Effector memory CD4-positive, alpha-beta T cell (primary cell): ENCODE measurements at places on chromosomes 1 and 21.

- DNase-seq = no peak
Measured at GRCh38 chr1:32622806-32623681, 27.3 kb downstream of the ZBTB8OS start.

DNA sequence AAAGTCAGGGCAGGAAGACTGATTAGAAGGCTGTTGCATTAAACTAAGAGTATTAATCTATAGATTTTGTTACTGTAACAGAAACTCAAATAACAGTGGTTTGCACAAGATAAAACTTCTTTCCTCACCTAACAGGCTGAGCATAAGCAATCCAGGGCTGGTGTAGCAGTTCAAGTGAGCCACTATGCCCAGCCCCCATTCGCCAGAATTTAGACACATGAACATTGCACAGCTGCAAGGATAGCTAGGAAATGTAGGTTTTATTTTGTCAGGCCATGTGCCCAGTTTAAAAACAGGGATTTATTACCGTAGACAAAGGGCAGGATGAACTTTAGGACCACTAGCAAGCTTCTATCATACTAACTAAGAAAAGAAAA is 19.5 kb upstream of the DOCK7 start:
- DNase-seq = no peak

GRCh38 chr21:44616591-44616926 is 4.7 kb downstream of the KRTAP10-8 start:
- DNase-seq = no peak

GRCh38 chr1:64598100-64598571 is 128.2 kb downstream of the CACHD1 start:
- no peak for DNase-seq

DNA sequence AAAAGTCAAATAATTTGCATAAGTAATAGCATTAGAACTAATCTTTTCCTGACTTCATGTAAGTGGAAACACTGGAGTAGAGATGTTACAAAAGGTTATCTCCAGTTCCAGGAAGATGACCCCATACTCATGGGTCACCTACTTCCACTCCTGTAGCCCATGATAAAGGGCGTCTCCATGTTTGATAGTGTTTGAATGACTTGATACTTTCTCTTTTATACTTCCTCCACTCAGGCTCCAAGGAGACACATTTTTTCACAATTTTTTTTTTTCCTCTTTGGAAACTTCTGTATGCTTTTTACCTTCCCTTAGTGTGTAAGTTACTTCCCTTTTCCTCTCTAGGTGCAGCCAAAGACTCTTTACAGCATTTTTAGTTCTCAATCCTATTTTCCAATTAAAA is 382.1 kb upstream of the B3GALT2 start:
- DNase-seq = no peak

- DNase-seq = peak; percentile 11
Measured at GRCh38 chr21:43884012-43884860, 19.2 kb downstream of the AGPAT3 start.

GRCh38 chr1:201253906-201254624 is 29.2 kb upstream of the PKP1 start:
- DNase-seq = no peak

DNA sequence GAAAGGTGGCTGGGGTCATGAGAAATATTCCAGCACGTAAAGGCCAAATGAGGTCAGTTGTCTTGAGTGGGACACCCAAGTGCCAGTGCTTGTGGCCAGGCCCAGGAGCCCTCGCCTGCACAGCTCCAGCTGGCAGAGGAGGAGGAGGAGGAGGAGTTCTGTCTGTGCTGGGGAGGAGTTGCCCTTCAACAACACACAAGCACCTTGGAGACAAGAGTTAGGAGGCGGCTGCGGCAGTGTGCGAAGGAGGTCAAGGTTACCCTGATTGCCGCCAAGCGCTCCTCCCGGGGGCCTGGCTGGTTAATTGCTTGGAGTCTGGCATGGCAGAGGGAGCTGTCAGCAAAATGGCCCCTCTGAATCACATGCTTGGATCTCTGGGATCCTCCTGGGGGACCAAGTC is 45.1 kb downstream of the GRIK3 start:
- no peak for DNase-seq

DNA sequence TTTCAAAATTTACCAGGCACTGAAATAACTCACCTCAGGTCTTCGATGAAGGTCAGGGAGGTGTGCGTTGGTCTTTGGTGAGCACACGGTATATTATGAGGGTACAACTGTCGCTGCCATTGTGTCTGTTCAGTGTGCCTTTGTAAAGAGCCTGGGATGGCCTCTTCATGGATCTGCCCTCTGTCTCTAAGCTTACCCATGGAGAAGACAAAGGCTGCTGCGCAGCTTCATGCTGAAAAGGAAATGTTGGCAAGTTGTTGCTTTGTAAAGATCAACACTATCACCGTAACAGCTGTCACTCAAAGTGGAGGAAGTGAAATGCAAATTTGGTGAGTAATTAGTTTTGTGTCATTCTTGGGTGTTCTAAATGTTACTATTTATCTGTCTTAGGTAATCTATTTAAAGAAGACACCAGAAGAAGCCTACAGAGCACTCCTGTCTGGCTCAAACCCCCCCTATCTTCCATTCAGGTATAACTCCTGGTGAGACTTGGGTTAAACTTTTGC is 71.6 kb downstream of the CDC14A start:
- peak; percentile 23 for DNase-seq

DNA sequence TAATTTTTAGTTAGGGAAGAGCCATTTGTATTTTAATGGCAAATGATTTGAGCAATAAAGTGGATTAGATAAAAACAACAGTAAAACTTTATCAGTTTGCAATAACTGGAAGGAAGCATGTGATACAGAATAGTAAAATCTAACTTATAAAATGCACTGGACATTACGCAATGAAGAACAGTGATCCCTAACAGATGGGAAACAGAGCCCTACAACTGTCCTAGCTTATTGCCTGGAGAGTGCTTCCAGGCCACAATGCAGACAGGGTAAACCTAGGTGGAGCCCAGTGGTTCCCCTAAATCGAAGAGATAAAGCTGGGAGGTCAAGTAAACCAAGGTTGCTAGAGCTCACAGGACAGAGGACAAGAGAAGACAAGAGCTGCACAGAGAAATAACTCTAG is 7.0 kb downstream of the OMA1 start:
- no peak for DNase-seq

DNA sequence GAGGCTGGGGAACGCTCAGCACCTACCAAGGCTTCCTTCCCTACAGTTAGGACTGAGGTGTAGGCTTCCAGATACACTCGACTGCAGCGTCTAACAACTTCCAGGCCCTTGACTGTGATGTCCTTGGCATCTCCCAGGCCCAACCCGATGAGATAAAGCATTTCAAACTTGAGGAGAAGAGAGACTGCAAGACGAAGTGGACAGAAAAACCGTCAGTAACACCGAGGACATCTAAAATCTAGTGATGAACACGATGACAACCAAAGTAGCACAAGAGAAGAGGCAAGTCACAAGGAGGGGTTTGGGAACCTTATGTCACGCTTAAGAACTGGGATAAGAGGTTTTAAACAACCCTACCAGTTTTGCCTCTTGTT is 314 bp downstream of the DPH5 start:
- peak; percentile 2 for DNase-seq

GRCh38 chr1:195981448-195982139 is 626.6 kb downstream of the KCNT2 start:
- DNase-seq = no peak

- DNase-seq = no peak
Measured at GRCh38 chr1:193694741-193695140, 508.3 kb upstream of the B3GALT2 start.

- DNase-seq = no peak
Measured at GRCh38 chr21:34536820-34537219, 24.8 kb upstream of the KCNE1 start.

DNA sequence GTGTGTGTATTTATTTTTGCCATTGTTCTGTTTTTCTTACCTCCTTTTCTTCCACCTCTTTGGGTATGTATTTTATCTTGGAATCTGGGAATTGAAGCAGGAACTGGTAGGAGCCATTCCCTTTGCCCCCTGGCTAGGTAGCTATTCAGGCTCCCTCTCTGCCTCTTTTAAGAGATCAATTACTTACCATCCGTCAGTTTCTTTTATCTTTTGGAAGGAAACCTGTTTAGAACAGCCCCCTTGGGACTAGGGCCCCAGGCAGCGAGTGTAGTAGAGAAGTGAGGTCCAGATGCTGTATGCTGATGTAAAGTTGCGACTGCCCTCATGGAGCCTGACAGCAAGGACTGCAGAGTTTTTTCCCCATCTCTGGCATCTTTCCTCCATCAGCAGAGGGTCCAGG is 41.6 kb downstream of the KIRREL1 start:
- no peak for DNase-seq

GRCh38 chr21:38542263-38542662 is 44.0 kb upstream of the ERG start:
- no peak for DNase-seq

DNA sequence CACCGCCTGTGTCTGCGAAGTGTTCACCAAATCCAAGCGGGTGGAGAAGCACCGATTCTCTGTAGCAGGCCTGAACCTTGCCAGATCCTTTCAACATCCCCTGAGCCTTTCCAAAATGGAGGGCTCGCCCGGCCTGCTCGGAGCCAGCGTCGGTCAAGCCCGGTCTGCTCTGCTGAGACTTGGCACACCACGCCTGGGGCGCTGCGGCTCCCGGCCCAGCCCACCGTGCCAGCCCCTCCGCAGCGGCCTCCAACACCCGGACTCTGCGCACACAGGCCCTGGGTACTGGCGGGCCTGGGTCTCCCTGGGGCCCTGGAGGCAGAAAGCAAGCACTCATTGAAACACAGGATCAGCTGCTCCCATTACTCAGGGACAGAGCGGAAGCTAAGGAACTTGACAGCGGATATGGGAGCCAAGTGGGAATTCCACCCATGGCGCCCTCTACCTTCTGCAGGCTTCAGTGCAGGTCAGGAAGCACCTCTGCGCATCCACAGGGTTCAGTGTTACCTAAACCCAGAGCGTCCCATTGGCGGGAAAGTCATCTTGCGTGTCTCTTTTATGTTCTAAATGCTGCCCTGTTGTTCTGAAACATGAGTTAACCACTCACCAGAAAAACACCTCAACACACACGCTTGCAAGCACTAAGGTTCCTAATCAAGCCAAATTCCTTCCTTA is 159.9 kb downstream of the ZBTB18 start:
- no peak for DNase-seq

DNA sequence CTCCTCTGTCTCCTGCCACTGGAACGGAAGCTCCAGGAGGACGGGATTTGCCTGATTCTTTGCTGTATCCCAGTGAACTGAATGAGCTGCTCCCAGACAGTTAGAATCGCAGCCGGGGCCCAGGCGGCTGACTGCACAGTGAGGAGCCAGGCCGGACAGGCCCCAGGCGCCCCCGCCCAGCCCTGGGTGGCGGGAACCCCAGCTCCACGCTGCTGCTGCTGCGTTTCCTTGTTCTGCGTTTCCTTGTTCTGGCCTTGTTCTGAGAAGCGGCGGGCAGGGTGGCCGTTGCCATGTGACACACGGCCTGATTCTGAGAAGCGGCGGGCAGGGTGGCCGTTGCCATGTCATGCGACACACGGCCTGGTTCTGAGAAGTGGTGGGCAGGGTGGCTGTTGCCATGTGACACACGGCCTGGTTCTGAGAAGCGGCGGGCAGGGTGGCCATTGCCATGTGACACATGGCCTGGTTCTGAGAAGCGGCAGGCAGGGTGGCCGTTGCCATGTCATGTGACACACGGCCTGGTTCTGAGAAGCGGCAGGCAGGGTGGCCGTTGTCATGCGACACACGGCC is 56.2 kb downstream of the SLC37A1 start:
- DNase-seq = no peak

- DNase-seq = no peak
Measured at GRCh38 chr1:230280054-230280795, 145.9 kb downstream of the PGBD5 start.

GRCh38 chr1:7076572-7076971 is 291.3 kb downstream of the CAMTA1 start:
- DNase-seq = no peak

GRCh38 chr1:149844650-149845255 is 54.6 kb upstream of the BOLA1 start:
- DNase-seq = no peak

DNA sequence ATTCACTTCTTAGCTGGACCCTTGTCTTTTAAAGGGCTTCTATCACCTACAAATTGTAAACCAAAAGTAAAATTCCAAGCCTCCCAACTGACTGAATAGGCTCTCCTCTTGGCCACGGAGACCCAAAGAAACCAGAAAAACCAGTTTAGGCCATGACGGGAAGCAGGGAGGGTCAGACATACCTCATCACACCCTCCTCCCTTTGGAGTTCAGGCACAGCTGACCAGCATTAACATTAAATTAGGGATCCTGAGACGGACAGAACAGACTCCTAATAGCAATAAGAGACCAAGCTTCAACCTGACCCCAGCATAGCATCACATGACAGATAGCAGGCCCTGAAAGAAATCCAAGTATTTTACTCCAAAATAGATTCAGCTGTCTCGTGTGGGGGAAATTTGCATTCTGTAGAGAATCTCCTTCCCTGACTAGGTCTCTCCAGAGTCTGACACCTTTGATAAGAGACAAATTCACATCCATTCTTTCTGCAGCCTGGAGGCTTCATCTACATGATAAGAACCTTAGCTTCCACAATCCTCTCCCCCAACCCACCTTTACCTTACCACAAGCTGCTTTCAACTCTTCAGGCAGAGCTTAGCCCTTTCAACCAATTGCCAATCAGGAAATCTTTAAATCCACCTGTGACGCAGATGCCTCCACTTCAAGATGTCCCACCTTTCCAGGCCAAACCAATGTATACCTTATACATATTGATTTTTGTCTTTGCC is 177.1 kb upstream of the RAB4A start:
- no peak for DNase-seq

DNA sequence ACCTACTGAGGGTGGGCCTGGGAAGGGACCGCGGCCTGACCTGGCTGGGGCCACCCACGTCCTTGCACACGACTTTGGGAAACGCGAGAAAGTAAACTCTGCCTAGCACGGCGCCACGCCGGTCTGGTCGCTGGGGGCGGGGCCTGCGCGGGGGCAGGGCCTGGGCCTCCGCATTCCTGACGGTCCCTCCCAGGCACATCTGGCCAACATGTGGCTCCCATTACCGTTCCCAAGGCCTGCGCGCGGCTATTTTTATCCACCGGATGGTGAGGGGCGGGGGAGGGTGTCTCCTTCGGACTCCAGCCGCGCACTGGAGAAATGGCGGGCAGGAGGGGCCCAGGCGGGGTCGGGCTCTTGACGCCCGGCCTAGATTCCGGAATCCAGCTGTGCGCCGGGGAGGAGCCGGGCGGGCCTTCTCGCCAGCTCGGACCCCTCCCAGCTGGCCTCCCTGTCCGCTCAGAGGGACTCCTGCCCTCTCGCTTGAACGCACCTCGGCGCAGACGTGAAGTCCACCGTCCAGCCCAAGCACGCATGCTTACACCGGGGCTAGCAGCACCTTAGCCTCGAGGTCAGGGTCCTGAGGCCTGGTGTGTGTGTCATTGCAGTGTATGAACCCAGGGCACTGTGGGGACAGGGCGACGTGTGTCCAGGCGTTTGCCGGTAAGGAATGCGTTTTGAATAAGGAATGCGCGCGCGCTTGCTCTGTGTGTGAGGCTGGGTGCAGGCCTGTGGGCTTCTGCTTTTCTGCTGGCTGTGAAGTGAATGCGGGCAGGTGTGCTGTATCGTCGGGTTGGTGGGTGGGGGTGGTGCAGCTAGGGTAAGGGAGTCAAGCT is 2.1 kb downstream of the EVA1B start:
- no peak for DNase-seq

GRCh38 chr1:94609619-94610018 is 68.1 kb upstream of the F3 start:
- no peak for DNase-seq
